ENCODE measurements at places on chromosomes 13 and 19. TPM values are rescaled to one million over a fixed set of nuclear protein-coding genes. Genes with fewer than 3 reads are reported as not detected.

DNA sequence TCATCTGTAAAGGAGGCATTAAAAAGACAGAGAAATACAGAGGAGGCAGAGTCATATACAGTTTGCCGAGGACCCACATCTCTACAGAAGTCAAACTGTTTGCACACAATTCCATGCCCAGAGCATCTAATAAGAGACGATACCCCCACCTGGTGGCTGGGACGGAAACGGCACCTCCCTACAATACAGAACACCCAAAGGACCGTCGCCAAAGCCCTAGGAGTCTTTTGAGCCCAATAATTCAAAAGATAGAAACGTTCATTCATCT lies 703 bp upstream of the PLEKHG2 start:
- H3K4me3 ChIP-seq, result no peak overlapping the region
- H3K36me3 ChIP-seq, result no peaks in the 10 kb centered on the region
- peak overlapping the region; percentile 100 for H3K27ac ChIP-seq
- DNase-seq, result peak; percentile 95

- H3K4me1 ChIP-seq, result peaks cover 25% of the 10 kb centered on the region
- H3K27me3 ChIP-seq, result no peaks in the 10 kb centered on the region
- no peaks in the 10 kb centered on the region for H3K36me3 ChIP-seq
- H3K4me3 ChIP-seq, result no peak overlapping the region
- peak overlapping the region; percentile 92 for H3K27ac ChIP-seq
Measured at GRCh38 chr19:35436477-35437405, 11.3 kb upstream of the FFAR2 start.

- H3K27me3 ChIP-seq, result no peaks in the 10 kb centered on the region
- DNase-seq, result no peak
- peaks cover 5% of the 10 kb centered on the region for H3K4me1 ChIP-seq
- no peak overlapping the region for H3K27ac ChIP-seq
- no peaks in the 10 kb centered on the region for H3K36me3 ChIP-seq
- no peak overlapping the region for H3K4me3 ChIP-seq
Measured at GRCh38 chr19:4154571-4155312, 1.3 kb downstream of the CREB3L3 start.

GRCh38 chr13:98187965-98188261 lies 10.8 kb upstream of the RNF113B start:
- no peaks in the 10 kb centered on the region for H3K27me3 ChIP-seq
- H3K27ac ChIP-seq, result no peak overlapping the region
- peaks cover 6% of the 10 kb centered on the region for H3K4me1 ChIP-seq
- no peak for DNase-seq

The TRPC4 gene
- 0.72 TPM for total RNA-seq

The FAM124A gene
- total RNA-seq, result 0.60 TPM

DNA sequence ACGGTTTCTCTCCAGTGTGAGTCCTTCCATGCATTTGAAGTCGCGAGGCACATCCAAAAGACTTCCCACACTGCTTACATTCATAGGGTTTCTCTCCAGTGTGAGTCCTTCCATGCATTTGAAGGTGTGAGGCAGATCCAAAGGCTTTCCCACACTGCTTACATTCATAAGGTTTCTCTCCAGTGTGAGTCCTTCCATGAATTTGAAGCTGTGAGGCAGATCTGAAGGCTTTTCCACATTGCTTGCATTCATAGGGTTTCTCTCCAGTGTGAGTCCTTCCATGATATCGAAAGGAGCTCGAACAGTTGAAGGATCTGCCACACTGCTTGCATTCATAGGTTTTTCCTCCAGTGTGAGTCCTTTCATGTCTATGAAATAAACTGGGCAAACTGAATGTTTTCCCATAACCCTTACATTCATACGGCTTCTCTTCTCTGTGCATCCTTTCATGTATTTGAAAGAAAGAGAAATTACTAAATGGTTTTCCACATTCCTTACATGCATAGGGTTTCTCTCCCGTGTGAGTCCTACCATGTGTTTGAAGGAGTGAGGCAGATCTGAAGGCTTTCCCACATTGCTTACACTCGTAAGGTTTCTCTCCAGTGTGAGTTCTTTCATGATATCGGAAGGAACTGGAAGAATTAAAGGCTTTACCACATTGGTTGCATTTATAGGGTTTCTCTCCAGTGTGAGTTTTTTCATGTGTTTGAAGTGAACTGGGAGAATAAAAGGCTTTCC lies 20.3 kb downstream of the ZNF433 start:
- H3K27me3 ChIP-seq, result no peaks in the 10 kb centered on the region
- H3K4me1 ChIP-seq, result no peaks in the 10 kb centered on the region
- DNase-seq, result no peak
- H3K4me3 ChIP-seq, result no peak overlapping the region

The TMEM59L gene
- 0.40 TPM for total RNA-seq
